ENCODE measurements at places on chromosomes 5 and 9. TPM values are rescaled to one million over a fixed set of nuclear protein-coding genes. Genes with fewer than 3 reads are reported as not detected.
A peak's percentile ranks its signal among the peaks of the same experiment; 100 is the strongest.

DNA sequence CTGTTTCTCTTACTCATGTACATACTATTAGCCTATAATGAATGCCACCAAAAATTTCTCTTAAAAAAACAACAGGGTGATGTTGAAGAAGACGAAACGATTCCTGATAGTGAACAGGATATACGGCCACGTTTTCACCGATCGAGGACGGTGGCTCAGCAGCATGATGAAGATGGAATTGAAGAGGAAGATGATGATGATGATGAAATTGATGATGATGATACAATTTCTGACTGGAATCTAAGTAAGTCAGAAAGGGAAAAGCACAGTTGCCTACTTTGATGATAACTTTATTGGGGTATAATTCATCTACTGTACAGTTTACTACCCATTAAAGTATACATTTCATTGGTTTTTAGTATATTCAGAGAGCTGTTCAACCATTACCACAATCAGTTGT lies 66.5 kb downstream of the TNPO1 start:
- DNase-seq, result no peak

DNA sequence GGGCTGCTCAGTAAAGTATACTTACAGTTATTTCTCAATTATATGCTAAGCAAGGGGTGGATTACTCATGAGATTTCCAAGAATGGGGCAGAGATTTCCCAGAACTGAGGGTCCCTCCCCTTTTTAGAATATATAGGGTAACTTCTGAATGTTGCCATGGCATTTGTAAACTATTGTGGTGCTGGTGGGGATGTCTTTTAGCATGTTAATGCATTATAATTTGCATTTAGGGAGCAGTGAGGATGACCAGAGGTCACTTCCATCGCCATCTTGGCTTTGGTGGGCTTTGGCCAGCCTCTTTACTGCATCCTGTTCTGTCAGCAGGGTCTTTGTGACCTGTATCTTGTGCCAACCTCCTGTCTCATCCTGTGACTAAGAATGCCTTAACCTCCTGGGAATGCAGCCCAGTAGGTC lies 35.5 kb downstream of the TTC1 start:
- no peak for DNase-seq

GRCh38 chr5:153749960-153750359 lies 259.5 kb downstream of the GRIA1 start:
- no peak for DNase-seq

GRCh38 chr9:89519366-89519805 lies 21.5 kb upstream of the SEMA4D start:
- no peak for DNase-seq

- DNase-seq, result no peak
Measured at GRCh38 chr5:149804478-149805450, 74.7 kb downstream of the PPARGC1B start.

Gene APBA1
- 0.27 TPM for total RNA-seq

Gene SLC28A3
- under 0.01 TPM for total RNA-seq

- peak; percentile 17 for DNase-seq
Measured at GRCh38 chr9:36987891-36988290, 46.2 kb downstream of the PAX5 start.

GRCh38 chr5:177220576-177220975 lies 82.9 kb downstream of the RAB24 start:
- no peak for DNase-seq

- no peak for DNase-seq
Measured at GRCh38 chr9:137445930-137446431, 4.8 kb upstream of the ENTPD8 start.

DNA sequence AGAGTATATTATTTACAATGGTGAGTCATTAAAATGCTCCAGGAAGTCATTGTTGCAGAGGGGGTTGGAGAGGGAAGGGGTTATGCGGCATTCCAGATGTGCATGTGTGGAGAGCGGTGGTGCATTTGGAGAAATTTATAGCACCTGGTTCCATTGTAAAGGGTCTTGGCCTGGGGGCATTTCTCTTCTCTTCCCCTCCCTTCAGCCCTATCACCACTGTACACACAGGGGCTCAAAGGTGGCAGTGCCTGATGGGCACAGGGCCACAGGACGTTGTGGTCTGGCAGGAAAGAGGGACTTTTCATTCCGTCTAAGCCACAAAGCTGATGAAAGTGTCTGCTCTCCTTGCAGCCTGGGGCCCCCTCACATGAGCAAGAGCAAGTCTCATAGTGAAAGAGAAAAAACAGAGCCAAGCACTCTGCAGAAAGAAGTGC lies 442.4 kb upstream of the ZNF462 start:
- DNase-seq, result no peak

Gene CKMT2
- 0.27 TPM for total RNA-seq

Gene SVEP1
- under 0.01 TPM for total RNA-seq

DNA sequence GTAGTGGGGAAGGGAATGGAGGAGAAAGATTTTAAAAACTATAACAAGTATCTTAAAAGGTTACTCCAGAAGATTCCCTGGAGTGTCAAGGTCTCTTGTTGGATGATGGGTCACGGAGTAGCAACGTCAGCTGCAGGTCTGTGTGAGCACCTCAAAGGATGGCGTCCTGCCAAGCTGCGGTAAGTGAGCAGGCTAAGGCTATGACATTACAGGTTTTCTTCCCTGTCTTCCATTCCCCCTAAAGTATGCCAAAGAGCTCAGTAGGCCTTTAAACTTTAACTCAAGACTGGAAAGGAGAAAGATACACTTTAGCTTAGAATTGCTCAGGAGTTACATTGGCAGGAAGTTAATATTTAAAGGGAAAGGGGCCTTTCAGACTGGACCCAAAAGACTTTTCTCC lies 17.5 kb downstream of the SPOCK1 start:
- DNase-seq, result no peak

- DNase-seq, result no peak
Measured at GRCh38 chr9:38263532-38263931, 129.0 kb upstream of the ALDH1B1 start.

DNA sequence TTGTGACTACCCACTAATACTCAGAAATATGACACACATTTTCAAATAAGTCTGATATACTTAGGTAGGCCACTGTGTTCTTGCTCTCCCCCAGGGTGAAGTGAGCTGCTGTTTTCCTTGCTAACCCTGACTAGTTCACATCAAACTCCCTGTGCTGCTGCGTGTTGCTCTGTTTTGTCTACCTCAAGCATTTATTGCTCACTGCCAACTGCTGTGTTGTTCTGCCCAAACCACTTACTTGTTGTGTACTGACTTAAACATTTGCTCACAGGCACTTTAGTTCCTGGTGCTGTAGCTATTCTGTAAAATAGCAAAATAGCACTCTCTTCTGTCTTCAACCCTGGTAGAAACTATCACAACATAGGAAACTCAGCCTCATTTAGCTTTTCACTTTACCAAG lies 255.7 kb downstream of the HCN1 start:
- no peak for DNase-seq

Gene HMGCS1
- total RNA-seq, result 25.3 TPM

Data from hematopoietic multipotent progenitor cell (in vitro differentiated cells).